ENCODE measurements at places on chromosomes 2 and 18. TPM values are rescaled to one million over a fixed set of nuclear protein-coding genes. Genes with fewer than 3 reads are reported as not detected.

Gene ALPP
- not detected for total RNA-seq

Gene GALNT3
- 28.0 TPM for total RNA-seq

- peak; percentile 67 for DNase-seq
- H3K27me3 ChIP-seq, result peaks cover 42% of the 10 kb centered on the region
- no peak overlapping the region for H3K27ac ChIP-seq
- H3K4me3 ChIP-seq, result no peak overlapping the region
These were observed 111.6 kb upstream of the NABP1 start for GRCh38 chr2:191566344-191566743.

DNA sequence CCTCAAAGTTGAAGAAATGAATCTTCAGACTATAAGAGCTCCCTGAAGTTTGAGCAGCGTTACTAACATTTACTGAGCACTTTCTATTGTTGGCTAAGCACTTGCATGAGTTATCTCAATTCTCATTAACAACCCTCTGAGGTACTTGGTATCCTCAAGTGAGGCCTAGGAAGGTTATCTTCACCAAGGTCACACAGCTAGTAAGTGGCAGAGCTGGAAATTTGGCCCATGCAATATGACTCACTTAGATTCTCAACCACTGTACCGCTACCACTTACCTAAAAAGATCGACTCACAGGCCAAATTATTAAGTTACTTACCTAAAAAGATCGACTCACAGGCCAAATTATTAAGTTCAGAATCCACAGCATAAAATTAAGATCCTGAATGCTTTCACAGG lies 8.7 kb upstream of the METAP1D start:
- H3K36me3 ChIP-seq, result no peaks in the 10 kb centered on the region
- no peak for DNase-seq
- H3K27me3 ChIP-seq, result peaks cover 17% of the 10 kb centered on the region
- peaks cover 5% of the 10 kb centered on the region for H3K4me1 ChIP-seq

Gene CNRIP1
- total RNA-seq, result not detected

- peak; percentile 22 for DNase-seq
- H3K4me3 ChIP-seq, result peak overlapping the region; percentile 96
- H3K27me3 ChIP-seq, result no peaks in the 10 kb centered on the region
- H3K36me3 ChIP-seq, result peaks cover 15% of the 10 kb centered on the region
These were observed 1.1 kb downstream of the TMEM169 start for GRCh38 chr2:216082805-216083204.

Gene SMAD2
- total RNA-seq, result 174 TPM

Gene SCRN3
- total RNA-seq, result 18.4 TPM

GRCh38 chr2:101742547-101742946 lies 45.0 kb downstream of the MAP4K4 start:
- H3K27ac ChIP-seq, result no peak overlapping the region
- H3K27me3 ChIP-seq, result no peaks in the 10 kb centered on the region
- DNase-seq, result no peak

Gene OTX1
- total RNA-seq, result 0.08 TPM

Gene MOB1A
- total RNA-seq, result 188 TPM

DNA sequence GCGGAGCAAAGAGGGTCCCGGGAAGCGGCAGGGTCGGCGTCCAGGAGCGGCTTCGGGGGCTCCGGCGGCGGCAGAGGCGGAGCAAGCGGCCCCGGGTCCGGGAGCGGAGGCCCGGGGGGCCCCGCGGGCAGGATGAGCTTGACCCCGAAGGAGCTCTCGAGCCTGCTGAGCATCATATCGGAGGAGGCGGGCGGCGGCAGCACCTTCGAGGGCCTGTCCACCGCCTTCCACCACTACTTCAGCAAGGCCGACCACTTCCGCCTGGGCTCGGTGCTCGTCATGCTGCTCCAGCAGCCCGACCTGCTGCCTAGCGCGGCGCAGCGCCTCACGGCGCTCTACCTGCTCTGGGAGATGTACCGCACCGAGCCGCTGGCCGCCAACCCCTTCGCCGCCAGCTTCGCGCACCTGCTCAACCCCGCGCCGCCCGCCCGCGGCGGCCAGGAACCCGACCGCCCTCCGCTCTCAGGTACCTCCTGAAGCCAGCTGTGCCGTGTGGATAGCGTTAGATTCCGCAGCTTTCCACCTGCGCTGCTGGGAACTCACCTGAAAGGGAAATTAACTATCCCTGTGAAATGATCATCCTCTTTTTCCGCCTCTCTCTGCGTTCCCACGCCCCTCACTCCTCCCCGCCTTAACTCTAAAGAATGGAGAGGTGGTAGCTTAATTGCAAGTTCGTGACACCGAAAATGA lies 472 bp downstream of the CNOT11 start:
- peak; percentile 86 for DNase-seq
- H3K27ac ChIP-seq, result peak overlapping the region; percentile 93
- peaks cover 35% of the 10 kb centered on the region for H3K36me3 ChIP-seq
- H3K4me3 ChIP-seq, result peak overlapping the region; percentile 96
- peaks cover 56% of the 10 kb centered on the region for H3K4me1 ChIP-seq
